ENCODE measurements at places on chromosomes 16 and 17.

GRCh38 chr17:4333041-4333440, 33.4 kb downstream of the UBE2G1 start:
- DNase-seq, result no peak

DNA sequence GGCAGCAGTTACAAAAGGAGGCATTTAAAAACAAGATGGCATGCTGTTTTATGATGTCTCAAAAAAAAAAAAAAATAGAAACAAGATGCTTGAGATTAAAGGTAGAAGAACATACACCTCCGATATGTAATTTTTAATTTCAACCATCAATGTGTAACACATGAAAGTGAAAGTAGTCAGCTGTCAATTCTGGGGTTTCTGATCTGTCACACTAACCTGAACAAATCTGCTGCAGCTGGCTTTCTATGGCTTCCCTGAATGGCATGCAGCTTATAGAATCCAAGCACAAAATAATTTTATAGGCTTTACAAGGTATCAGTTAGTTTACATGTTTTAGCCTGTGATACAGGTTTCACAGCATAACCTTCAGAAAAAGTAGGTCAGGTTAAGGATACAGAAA, 13.5 kb downstream of the GLYR1 start:
- no peak for DNase-seq

GRCh38 chr17:13705221-13705620, 103.5 kb upstream of the HS3ST3A1 start:
- no peak for DNase-seq

GRCh38 chr16:52827456-52827855, 225.2 kb downstream of the CHD9NB start:
- DNase-seq, result no peak

DNA sequence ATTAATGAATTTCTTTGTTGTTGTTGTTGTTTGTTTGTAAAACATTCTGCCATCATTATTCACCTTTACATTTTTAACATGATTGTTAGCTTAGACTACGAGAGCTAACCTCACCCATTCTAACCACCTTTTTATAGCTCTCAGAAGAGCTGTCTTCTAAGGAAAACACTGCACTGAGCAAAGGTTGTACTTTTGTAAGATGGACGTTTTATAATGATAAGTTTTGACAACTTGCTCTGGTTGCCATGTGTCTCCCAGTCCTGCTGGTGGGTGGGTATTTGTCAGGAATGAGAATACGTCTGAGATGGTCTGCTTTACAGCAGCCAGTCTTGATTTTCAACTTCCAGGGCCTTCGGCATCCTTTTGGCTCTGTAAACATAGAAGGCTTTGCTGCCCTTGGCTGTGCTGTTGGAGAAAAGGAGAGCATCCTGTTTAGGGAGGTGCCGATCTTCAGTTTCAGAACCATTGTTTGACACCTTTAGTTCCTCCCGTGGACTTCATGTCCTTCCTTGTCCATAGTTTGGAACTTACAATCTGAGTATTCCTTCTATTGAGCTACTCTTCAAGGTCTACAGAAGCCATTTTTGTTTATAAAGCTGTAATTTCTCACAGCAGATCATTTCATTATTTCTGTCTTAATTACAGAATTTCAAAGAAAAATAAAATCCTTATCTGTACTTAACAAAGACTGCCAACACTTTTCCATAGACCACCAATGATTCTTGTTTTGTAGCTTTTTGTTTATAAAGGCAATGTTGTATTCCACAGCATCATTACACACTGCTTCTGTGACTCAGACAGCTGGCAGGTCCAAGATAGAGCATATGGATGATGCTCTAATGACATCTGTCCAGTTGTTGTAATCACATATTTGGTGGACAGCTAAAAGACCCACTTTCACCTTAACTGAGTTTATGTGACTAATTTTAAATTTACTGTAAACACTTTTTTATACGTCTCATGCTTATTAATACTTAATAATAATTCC, 270.1 kb upstream of the TBX2 start:
- DNase-seq, result peak; percentile 39

- DNase-seq, result no peak
These were observed 63.6 kb downstream of the ASIC2 start for GRCh38 chr17:33229499-33229898.

- no peak for DNase-seq
These were observed 11.7 kb upstream of the PRPSAP1 start for GRCh38 chr17:76365256-76365903.

- DNase-seq, result no peak
These were observed 108.0 kb downstream of the VPS53 start for GRCh38 chr17:606508-607250.

DNA sequence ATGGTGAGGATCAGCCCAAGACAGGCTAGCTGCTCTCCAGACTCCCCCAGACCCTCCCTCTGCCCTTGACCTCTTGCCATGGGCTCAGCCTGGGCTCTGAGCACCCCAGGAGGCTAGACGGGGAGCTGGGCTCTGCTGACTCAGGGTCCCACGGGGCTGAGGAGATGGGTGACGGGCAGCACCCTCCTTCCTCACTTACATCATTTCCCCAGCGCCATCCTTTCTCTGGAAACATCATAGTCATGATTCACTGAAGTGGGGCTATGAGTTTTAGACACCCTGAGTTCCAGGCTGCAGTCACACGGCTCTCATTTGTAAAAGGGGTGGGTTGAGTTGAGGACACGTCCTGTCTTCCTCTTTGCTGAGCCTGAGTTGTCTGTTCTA, 3.0 kb upstream of the ITGAX start:
- peak; percentile 97 for DNase-seq

DNA sequence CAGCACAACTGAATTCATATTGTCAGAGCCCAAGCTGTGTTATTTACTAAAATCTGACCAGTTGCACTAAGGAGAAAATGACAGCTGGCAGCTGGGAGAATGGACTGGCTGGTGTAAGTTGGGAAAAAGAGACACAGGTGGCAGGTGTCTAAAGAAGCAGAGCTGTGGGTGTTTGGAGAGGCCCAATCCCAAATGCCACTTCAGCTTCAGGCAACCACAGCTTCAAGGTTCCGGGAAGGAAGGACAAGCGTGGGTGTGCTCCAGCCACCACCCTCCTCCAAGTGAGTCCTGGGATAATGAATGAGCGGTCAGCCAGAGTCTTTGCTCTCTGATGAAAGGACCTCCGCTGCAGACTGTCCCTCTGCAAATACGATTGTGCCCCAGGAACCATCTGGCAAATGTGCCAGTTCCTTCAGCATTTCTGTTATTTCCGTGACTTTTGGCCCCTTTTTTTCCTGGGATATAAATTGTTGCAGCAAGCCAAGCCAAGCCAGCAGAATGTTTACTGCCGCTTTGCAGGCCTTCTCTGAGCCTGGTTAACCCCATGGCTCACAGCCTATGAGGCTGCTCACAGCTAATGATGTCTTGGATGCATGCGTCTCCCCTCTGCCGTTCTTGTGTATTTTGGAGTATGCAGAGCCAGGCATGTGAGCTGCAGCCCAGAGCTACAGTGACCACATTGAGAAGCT, 9.5 kb upstream of the RHBDL3 start:
- DNase-seq, result no peak

- DNase-seq, result peak; percentile 44
These were observed 2.3 kb downstream of the TOP2A start for GRCh38 chr17:40415390-40415789.

DNA sequence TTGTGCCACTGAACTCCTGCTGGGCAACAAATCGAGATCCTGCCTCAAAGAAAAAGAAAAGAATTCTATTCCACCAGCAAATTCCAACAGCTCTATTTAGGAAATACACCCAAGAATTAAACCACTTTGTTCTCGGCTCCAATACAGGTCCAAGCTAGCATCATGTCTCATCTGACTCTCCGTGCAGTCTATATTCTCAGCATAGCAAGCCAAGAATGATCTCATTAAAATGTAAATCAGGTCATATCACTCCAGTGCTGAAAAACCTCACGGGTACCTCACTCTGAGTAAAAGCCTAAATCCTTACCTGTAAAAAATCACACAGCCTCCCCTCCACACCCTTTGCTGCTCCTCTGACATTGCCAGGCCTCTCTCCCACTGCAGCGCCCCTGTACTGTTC, 23.9 kb downstream of the UBE2G1 start:
- no peak for DNase-seq

DNA sequence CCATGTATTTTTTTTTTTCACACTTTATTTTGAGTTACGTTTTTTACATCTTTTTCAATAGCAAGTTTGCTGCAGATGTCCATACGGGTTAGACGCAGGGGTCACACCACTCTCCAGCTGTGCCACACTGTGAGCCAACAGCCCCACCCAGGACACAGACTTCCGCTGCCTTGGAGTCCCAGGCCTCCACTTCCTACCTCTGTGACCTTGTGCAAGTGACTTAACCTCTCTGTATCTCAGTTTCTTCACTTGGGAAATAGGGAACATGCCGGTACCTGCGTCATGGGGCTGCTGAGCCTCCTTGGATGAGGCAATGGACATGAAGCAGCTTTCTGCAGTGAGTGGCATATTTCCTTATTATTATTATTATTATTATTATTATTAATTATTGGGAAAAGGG, 3.3 kb upstream of the PITPNA start:
- DNase-seq, result peak; percentile 83

DNA sequence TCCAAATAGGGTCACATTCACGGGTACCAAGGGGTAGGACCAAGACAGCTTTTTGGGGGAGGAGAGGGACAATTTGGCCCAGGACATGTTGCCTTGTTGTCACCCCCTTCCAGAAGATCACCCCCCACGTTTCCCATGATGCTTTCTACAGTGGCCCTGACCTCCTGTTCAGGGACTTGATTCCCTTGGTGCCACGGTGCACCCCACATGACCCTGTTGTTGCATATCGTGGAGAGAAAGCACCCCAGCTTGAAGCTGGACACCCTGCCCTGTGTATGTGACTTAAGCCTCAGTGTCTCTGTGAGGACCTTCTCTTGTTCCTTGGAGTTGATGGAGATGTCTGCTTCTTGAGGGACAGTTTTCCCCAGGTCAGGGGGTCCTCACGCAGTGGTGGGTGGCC, 12.6 kb downstream of the IL34 start:
- DNase-seq, result no peak

- peak; percentile 93 for DNase-seq
These were observed 22.3 kb downstream of the CD300LF start for GRCh38 chr17:74690409-74690825.

DNA sequence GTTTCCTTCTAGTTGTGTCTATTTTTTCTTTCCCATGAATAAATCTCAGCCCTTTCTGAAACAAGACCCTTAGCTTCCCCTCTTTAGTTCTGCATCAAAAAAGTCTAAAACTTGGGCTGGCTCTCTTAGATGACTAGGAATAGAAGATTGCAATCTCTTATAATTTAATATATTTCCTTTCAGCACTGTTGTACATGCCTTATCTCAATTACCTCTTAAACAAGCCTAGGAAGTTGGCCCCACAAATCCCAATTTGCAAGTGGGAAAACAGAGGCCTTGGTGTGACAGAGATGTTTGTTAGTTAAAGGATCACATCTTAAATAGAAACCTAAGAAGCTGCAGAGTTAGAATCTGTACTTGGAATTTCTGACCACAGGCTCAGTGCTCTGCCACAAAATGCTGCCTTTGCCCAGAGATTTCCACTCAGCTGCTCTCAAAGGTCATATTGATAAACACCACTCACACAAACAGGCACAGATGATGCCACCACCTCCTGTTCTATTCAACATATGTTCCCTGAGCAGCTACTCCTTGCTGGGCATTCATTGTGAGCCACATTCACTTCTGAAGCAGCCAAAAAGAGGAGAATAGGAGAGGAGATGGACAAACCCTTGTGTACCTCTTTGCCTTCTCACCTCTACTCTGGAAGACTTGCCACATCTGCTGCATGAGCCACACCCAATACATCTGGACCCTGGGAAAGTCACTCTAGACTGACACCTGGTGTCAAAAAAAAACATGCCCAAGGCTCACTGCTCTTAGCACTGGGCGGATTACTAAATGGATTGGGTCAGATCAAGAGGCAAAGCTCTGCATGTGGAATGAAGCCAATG, 5.5 kb downstream of the CCDC182 start:
- no peak for DNase-seq

DNA sequence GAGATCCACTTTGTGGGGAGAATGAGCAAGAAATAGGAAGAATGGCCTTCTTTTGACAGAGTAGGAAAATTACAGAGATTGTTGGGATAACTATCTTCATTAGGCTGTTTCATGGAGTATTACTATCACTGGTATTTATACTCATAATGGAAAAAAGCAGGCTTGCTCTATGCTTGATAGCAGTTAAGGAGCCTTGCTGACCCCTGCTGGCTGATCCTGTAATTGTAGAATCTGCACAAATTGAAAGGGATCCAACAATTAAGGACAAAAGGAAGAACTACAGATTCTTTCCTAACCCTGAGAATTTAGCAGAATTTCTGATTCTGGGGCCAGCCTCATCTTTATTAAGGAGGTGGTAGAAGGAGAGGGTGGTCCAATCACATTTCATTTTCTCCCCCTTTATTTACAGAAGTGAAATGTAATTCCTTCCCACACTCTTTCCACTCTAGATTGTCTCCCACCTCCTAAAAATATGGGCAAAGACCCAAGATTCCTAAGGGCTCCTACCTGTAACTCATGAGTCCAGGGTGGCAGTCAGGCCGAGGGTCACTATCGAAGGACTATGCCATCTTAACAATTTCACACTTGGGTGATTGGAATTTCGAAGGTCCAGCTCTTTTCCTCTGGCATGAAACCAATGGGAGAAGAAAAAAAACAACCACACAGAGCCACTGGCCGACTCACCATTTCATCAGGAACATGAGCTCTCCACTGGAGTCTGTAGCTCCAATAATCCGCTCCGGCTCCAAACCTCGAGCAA, 26.3 kb downstream of the NFE2L1 start:
- DNase-seq, result peak; percentile 76

DNA sequence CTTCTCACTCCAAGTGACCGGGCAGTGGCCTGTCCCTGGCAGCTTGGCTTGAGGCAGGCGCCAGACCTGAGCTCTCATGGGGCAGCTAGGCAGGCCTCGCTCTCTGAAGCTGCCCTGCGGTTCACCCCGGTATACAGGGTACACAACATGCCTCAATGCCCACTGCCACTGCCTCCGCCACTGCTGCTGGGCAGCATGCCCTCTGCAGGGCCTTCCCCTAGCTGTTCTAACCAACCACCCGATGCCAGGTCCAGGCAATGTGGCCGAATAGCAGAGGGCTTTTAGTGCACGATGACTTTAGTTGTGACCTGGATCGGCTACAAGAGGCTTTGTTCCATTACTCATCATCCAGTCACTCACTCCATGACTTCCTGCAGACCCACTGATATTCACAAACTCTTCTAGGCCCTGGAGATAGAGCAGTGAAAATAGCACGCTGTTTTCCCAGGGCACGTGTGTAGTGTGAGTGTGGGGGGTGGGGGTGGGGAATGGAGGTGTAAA, 19.7 kb downstream of the CDC42EP4 start:
- peak; percentile 38 for DNase-seq
